ENCODE measurements at places on chromosomes 5 and 9.

GRCh38 chr5:172170251-172170701, 17.7 kb downstream of the STK10 start:
- DNase-seq: no peak

DNA sequence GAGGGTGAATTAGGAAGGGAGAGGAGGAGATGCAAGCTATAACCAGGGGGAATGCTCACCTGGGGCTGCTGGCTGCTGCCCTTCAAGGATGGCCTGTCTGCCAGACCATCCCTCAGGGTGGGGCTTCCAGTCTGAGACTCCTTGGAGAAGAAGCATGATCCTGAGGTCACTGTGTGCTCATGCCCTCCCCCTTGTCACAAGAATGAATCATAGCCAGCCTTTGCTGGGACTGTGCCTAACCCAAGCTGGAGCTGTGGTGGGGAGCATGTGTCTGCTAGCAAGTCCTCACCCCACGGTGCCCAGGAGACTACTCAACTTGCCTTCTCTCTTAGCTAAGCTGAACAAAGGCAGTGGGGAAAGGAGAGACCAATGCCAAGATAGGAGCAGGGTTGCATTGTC, 463.6 kb downstream of the SPOCK1 start:
- no peak for DNase-seq

- no peak for DNase-seq
Measured at GRCh38 chr5:135883441-135883840, 12.2 kb downstream of the IL9 start.

DNA sequence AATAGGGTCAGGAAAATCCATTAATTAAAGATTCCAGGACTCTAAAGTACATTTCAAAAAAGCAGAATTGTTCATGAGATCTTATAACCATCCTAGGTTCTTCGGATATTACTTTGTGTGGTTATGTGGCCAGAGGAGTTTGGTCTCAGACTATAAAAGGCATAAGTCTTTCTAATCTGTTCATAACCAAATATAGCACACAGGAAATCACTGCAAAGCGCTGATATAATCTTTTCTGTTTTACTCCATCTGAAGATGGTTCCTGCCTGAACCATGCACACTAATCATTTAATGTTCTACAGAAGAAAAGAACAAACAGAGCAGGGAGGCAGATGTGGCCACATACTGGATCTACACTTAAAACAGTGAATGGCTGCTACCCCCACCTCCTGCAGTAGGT, 182.8 kb downstream of the SEMA5A start:
- no peak for DNase-seq

GRCh38 chr9:91560301-91560700, 136.7 kb upstream of the NFIL3 start:
- no peak for DNase-seq

GRCh38 chr5:64691291-64691690, 988 bp downstream of the SHISAL2B start:
- no peak for DNase-seq

DNA sequence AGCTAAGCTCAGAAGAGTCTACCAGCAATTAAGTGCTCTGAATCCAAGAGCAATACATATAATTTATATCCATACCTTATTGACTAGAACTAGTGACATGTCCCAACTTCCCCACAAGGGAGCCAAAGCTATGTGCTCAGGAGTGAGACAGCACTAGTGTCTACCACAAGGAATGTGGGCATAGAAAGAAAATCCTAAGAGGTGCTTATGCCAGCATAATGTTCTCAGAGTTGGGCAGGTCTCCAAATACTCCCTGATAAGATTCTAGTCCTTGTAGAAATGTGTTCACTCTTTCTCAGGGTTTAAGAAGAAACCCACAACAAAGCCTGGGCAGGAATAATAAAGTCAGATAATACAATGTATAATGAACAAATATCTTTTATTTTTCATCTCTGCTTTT, 275.1 kb downstream of the BRINP1 start:
- DNase-seq: no peak

DNA sequence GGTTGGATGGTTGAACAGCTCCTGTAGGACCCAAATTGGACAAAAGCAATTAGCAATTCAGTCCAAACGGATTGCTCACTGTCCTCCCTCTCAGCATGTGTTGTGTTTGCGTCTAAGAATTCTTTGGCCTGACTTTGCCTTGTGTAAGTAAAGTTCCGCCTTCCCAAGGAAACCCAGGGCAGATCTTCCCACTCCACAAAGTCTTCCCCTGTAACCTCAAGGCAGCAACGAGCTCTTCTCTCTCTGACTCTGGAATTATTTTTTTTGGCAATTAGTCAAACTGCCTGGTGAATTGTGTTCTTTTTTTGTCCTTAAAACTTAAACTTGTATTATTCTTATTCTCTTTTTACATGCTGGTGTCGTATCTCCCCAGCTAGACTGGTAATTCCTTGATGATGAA, 20.7 kb upstream of the BASP1 start:
- no peak for DNase-seq

- no peak for DNase-seq
Measured at GRCh38 chr9:112971415-112971814, 40.6 kb downstream of the ZNF883 start.

DNA sequence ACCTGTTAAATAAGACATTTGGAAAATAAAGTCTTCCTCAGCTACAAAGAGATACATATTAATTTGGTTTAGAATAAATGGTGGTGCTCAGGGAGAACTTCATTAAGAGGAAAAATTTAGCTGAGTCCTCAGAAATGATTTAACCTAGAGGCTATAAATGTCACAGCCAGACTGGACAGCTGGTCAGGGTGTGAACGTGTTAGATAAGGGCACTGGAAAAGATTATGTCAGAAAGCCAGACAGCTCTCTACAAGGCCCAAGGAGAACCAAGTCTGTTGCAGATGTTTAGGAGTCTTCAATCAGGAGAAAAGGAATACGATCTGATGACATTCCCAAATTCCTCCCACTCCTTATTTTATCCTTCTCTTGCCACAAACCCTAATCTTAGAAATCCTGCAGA, 265.2 kb downstream of the MAT2B start:
- DNase-seq: no peak

GRCh38 chr5:22226423-22226822, 626.7 kb downstream of the CDH12 start:
- no peak for DNase-seq

GRCh38 chr9:131982671-131983239, 96.9 kb downstream of the MED27 start:
- no peak for DNase-seq

- DNase-seq: no peak
Measured at GRCh38 chr9:137276473-137277328, 825 bp upstream of the TOR4A start.

GRCh38 chr5:139443831-139444453, 4.6 kb upstream of the DNAJC18 start:
- no peak for DNase-seq

DNA sequence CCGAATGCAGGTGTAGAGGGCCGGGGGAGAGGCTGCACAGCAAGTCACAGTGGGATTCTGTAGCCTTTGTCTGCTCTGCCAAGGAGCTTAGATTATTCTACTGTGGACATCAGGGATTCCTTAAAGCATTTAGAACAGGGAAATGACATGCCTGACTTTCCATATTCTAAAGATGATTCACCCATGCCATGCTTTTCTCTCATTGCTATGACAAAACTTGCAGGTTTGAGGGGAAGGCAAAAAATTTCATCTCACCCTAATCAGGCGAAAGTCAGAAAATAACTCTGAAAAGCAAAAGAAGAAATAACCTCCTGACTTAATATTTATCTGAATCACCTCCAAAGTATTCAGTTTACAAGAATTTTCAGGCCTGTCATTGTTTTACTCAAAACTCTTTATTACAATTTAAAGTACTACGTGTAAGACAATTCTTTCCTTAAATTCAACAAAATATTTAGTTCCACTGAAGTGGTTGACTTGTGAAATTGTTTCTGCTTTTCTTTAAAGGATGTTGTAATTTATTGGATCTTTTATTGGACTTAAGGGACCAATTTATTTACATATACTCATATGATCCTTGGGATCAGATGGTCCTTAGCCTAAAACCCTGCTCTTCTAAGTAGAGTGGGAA, 30.0 kb upstream of the GAS1 start:
- DNase-seq: no peak

GRCh38 chr5:124570285-124571035, 176.0 kb downstream of the ZNF608 start:
- no peak for DNase-seq

All from coronary artery (tissue), 2 donors.